Colonic mucosa (tissue), 4 donors: ENCODE measurements at places on chromosomes 5 and 9.
A peak's percentile ranks its signal among the peaks of the same experiment; 100 is the strongest.

GRCh38 chr9:131048332-131048731 lies 39.4 kb downstream of the LAMC3 start:
- DNase-seq, result no peak

DNA sequence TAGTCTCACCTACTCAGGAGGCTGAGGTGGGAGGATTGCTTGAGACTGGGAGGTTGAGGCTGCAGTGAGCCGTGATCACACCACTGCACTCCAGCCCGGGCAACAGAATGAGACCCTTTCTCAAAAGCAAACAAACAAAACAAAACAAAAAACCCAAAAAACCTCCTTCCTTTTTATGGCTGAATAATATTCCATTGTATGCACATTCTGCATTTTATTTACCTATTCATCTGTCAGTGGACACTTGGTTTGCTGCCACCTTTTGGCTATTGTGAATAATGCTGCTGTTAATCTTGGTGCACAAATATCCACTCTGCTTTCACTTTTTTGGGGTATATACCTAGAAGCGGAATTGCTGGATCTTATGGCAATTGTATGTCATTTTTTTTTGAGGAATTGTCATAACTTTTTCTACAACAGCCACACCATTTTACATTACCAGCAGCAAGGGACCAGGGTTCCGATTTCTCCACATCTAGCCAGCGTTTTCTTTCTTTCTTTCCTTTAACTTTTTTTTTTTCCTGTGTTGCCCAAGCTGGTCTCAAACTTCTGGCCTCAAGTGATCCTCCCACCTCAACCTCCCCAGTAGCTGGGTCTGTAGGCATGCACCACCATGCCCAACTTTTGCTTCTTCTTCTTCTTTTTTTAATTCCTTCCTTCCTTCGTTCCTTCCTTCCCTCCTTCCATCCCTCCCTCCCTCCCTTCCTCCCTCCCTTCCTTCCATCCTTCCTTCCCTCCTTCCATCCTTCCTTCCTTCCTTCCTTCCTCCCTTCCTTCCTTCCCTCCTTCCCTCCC lies 30.6 kb downstream of the NKX2-5 start:
- peak; percentile 25 for DNase-seq

GRCh38 chr9:116592970-116593369 lies 94.1 kb upstream of the TRIM32 start:
- no peak for DNase-seq

- DNase-seq, result no peak
Observed at GRCh38 chr5:74286734-74287695, 353.5 kb downstream of the ENC1 start.

DNA sequence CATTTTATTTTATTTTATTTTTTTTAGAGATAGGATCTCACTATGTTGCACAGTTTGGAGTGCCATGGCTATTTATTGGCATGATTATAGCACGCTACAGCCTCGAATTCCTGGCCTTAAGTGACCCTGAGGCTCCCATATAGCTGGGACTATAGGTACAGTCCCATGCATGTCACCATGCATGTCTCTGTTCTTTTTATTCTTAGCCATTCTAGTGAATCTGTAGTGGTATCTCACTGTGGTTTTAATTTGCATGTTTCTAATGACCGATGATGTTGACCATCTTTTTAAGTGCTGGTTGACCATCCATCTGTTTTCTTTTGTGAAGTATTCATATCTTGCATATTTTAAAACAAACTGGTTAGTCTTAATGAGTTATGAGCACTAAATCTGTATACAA lies 76.1 kb downstream of the SLC44A1 start:
- DNase-seq, result no peak

DNA sequence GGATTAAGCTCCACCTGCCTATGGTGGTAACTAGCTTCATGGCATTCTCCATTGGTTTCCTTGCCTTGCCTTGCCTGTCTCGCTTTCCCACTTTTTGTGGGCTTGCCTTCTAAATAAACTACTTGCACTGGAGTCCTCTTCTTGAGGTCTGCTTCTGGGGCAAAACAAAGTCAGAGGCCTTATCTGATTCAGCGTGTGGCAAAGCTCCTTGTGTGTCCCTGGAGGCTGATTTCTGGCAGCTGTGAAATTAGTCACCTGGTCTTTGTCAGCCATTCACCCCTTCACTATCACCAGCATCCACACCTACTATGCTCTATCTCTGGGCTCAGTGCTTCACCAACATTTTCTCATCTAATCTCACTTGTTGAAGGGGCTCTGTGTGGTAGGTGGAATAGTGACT lies 176.2 kb downstream of the SEC61B start:
- DNase-seq, result no peak

DNA sequence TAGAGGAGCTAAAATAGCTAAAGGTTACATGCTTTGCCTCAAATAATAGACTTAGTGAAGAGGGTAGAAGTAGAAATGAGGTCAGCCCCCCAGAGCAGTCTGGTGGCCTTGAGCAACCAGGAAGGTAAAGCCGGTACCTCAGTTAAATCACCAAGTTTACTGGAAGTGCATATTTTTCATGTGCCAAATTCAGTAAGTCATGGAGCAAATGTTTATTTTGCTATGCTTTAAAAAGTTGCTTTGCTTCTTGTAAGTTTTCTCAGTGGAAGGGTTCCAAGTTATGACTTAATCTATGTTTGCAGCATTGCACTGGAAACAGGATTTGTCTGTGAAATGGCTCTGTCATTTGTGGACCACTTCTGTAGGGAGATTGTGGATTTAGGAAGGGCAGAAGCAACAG lies 256.7 kb downstream of the ARRDC3 start:
- no peak for DNase-seq

GRCh38 chr5:78264600-78264999 lies 29.9 kb downstream of the AP3B1 start:
- DNase-seq, result no peak

- no peak for DNase-seq
Observed at GRCh38 chr5:125654392-125654791, 768.8 kb upstream of the GRAMD2B start.

DNA sequence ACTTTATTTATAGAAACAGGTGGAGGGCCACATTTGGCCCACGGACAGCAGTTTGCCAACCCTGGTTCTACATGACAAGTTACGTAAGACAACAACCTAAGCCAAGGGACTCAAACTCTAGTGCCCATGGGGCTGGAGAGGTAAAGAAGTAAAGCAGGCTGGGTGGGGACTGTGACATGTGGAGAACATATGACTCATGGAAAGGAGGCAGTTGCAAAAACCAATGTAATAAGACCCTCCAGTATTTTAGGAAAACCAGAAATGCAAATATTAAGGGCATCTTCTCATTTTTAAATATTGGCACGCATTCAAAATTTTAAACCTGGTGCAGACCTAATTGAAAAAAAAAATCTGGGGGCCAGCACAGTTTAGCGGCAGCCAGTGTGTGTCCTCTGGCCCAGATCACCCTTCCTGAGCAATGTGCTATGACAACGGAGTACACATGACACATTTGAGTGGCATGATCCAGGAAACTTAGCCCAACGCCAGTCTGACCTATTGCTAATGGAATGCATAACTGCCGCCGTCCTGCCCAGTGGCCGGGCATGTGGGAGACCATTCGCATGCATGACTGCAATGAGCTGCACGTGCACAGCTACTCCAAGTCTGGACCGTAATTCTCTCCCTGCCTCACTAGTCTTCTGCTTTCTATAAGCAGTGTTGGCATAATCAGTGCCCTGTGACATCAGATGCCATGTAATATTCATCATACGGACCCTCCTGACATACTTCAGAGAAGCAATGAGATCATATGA lies 97.2 kb downstream of the SH3TC2 start:
- DNase-seq, result peak; percentile 15

GRCh38 chr5:143213851-143214363 lies 189.6 kb downstream of the NR3C1 start:
- DNase-seq, result no peak

DNA sequence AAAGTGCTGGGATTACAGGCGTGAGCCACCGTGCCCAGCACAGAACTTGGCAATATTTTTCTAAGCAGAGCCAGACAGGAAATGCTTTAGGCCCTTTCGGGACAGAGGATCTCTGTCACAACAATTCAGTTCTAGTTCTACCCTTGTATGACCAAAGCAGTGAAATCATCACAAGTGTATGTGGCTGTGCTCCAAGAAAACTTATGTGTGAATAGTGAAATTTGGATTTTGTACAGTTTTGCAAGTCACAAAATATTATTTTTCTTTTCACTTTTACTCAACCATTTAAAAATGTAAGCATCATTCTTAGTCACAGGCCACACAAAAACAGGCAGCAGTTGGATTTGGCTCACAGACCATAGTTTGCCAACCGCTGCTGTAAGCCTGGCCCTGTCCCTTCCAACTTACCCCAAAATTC lies 20.4 kb upstream of the PRUNE2 start:
- no peak for DNase-seq

- no peak for DNase-seq
Observed at GRCh38 chr5:140181525-140181924, 6.5 kb downstream of the CYSTM1 start.

GRCh38 chr5:137649228-137649935 lies 86.5 kb downstream of the KLHL3 start:
- no peak for DNase-seq

DNA sequence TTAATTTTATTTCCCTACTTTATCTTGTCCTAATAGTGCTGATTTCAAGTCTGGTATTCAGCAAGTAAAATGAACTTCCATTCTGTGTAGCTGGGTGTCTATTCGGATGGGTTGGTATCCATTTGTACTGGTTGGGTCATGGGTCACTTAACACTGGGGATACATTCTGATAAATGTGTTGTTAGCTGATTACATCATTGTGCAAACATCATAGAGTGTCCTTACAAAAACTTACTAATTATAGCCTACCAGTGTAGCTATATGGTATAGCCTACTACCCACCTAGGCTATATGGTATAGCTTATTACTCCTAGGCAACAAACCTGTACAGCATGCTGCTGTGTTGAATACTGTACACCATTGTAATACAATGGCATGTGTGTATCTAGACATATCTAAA lies 1373.7 kb upstream of the DMAC1 start:
- DNase-seq, result no peak
